ENCODE measurements at places on chromosomes 12 and 14.

DNA sequence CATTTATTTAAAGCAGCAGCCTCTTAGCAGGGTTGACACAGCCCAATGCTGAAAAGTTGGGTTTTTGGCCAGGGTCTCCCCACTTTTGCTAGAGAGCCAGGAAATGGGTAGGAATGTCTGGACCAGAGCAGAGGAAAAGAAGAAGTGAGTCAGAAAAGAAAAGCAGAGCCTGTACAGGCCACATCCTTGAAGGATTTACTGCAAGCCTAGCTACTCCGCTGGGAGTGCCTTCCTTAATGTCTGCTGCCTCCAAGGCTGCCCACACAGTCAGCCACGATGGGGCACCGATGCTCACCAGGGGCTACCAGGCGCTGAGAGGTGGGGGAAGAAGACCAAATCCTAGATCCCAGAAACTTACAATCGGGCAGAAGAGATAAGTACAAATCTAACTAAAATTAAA is 139.2 kb downstream of the C12orf75 start:
- DNase-seq = no peak

DNA sequence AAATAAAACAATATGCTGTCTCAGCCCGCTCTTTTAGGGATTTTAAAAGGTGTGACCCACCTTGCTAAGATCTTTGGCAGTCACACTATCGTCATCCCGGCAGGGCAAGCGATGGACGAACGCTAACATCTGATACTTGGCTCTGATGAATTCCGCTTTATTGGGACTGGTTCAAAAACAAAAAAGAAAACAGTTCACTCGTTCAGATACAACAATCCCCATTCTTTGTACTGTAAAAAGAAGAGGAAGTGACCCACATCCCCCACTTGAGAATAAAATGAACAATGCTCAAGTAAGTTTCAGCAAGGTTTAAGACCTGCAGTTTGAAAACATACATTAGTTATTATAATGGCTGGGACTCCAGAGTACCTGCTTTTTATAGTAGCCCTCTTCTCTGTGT is 7.3 kb downstream of the GIT2 start:
- no peak for DNase-seq

DNA sequence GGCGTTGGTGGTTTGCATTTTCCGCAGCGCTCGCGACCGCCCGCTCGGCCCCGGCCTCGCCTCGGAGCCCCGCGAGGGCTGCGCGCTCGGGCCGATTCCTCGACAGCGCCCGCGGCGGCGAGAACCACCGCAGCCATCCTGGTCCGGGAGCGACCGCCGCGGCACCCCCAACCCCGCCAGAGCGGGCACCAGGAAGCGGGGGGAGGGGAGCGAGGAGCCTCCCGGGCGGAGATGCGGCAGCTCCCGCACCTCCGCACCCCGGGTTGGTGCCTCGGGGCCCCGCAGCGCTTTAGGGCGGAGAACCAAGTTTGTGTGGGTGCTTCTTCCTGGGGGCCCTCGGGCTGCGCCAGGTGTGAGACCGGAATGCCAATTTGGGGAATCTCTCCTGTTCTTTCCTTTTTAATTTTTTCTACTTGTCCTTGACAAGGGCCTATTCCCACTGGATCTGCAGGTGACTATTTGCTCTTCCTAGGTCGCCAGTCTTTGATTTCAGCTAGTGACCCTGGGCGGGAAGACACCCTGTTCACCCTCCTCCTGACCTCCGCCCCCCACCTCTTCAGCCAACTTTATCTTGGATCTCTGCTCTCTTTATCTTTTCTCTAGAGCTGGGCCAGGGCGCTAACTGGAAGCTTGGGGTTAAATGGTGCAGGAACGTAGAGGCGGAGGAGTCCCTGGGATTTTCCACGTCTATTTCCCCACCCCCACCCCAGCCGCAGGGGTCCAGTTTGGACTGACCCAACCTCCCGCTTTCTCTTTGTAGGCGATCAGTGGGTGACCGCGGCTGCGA is at the start of gene SOCS2:
TSS of gene SOCS2 (plus strand) at position 751 of the 787 bp plus-strand sequence. CDS start 223 bp downstream, outside the sequence.
- DNase-seq = peak; percentile 61

DNA sequence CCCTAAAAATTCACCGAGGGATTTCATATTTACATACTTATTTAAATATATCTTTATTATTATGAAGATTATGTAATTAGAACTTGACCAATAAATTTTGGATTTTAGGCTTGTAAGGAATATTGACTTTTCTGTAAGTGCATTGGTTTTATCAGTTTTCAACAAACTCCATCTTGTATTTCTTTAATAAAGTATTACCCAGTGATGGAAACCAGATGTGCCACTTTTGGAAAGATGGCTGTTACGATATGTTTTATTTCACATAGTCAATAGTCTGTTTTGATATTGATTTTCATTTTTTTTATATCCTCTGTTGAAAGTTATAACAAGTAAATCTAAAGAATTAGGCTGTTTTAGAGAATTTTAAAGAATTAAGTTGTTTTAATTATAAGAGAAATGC is 1.8 kb downstream of the MON2 start:
- DNase-seq = no peak

- DNase-seq = no peak
Observed at GRCh38 chr12:64240781-64241180, 18.7 kb upstream of the KICS2 start.

- no peak for DNase-seq
Observed at GRCh38 chr12:903055-903454, 46.4 kb downstream of the RAD52 start.

- DNase-seq = no peak
Observed at GRCh38 chr12:92068459-92068858, 77.2 kb downstream of the BTG1 start.

DNA sequence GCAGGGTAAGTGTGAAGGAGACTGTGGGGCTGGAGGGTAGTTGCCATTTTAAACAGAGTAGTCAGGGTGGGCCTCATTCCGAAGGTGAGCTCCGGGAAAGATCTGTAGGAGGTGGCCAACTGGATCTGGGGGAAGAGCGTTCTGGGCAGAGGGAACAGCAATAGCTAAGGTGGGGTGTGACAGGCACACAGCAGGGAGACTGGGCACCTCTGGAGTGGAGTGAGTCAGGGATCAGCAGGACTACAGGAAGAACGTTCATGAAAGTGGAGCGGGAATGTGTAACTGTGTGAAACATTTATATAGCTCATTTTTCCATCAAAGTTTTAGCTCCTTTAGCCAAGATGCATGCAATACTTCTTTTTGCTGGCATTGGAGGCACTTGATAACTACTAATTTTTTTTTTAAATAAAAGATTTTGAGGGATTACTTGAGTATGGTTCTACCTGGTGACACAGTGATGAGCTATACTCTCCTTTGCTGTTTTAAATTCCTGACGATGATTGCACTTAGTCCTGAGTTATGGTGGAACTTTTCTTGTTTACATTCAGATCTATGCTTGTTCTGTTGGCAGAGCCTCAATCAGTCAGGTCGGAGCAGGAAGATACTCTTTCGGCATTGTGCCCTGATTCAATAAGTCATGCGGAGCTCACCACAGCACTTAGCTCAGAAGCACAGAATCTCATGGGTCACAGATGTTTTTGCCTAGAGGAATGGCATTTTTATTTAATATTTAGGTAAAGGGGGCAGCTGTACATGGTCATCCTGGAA is 106.4 kb downstream of the WIF1 start:
- no peak for DNase-seq

GRCh38 chr14:54916101-54916500 is 13.5 kb upstream of the GCH1 start:
- no peak for DNase-seq

DNA sequence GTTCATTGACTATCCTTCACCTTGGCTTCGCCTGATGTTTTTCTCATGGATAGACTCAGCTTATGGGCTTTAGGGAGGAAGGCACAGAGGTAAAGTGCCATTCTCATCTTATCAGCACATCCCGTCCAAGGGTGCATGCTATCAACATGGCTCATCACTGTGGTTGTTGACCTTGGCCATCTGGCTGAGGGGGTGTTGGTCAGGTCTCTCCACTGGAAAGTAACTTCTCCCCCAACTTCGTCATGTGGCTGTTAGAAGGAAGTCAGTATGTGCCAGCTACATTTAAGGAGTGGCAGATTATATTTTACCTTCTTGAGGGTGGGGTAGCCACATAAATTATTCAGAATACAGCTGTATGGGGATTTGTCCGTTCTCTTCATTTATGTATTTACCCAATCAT is 68.9 kb downstream of the EML1 start:
- peak; percentile 75 for DNase-seq

- DNase-seq = peak; percentile 69
Observed at GRCh38 chr12:122021822-122022392, at the start of gene BCL7A. TSS of gene BCL7A (plus strand) at chr12:122021884. CDS start at chr12:122022092, 208 bp downstream.

DNA sequence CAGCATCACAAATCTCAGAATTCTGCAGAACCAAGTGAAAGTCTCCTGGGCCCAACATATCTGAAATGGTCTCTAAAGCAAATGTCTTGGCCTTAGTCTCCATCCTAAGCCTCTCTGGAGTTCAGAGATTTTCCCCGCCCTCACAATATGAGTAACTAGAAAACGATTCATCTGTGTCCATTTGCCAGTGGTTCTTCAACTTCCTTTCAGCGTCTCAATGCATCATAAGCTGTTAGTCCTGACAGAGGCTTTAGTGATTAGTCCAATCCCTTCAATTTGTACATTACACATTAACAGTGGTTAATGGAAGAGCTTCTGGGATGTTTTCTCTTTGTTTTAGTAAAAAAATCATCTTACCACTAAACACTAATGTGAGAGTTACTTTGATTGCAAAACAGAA is 17.4 kb downstream of the NPC2 start:
- DNase-seq = peak; percentile 78

DNA sequence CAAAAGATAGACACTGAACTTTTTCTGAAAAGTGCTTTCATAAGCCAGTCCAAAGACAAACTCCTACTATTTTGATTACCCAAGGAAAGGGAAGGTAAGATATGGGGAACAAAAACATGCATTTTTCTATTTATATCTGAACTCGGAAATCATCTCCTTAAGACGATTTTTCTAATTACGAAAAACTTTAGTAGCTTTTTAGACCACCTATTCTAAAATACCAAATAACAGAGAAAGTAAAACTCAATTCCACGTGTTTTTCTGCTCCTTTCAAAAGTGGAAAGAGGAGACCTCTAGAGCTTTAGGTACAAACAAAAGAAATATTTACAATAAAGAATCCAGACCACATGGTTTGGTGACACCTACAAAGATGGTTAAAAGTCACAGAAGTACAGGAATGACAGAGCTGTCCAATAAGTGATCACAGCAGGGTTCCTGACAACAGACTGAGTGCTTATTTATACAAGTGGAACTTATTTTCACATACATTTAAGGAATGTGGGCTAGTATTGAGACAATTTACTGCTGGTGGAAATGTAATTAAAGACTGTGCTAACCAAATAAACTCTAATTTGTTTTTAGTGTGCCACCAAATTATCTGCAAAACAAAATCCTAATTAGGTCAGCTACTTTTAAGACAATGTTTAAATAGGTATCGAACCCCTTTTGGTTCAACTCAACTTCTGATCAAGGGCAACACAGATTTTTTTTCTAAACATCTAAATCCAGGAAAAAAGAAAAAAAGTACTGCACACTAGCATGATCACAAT is 2.4 kb downstream of the LRIG3 start:
- DNase-seq = peak; percentile 23

GRCh38 chr12:79455286-79455685 is 235.5 kb downstream of the PAWR start:
- no peak for DNase-seq

- no peak for DNase-seq
Observed at GRCh38 chr14:78104160-78104559, 66.0 kb upstream of the NRXN3 start.

DNA sequence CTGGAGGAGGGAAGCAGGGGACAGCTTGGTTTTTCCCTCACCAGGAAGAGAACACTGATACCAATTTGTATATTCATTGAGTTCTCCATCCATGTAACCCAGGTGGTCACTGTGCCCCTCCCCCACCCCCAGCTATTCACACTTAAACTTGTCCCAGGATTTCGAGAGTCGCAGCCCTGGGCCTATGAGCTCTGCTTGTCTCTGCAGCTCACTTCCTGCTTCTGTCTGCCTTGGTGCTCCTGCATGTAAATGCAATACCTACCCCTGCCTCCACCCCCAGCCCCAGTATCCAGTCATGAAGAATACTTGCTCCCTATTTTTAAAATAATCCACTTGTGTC is 452.2 kb downstream of the BCL11B start:
- no peak for DNase-seq

DNA sequence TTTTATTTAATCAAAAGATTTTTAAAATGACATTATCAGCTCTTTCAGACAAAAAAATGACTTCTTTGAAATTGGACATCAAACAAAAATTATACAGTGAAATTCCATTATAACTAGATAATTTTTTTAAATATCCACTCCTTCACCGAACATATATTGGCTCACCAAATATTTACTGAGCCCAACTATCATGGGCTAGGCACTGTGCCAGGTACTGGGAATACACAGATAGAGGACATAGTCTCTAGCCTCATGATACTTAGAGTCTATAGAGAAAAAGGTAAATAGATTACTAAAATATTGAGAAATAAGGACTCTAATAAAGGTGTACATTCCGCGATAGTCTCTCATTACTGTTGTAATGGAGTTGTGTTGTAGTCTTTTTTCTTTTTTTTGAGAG is 219.9 kb downstream of the SEC23A start:
- no peak for DNase-seq

GRCh38 chr12:99284161-99284560 is 363.4 kb upstream of the GARIN6 start:
- no peak for DNase-seq

DNA sequence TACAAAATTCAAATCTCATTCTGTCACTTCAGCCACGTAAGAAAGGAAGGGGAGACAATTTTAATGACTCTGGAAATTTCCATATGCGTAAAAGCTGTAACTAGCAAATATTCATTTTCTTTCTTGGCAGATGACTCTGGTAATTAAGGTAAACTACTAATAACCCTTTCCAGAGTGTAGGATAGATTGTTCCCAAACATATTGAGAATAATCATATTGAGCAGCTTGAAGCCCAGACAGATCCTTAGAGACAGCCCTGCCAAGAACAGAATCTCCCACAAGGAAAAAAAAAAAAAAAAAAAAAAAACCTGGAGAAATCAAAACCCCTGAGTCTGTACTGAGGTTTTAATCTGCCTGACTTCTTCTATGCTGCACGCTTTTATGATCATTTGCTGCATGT is 163.6 kb upstream of the TMPO start:
- no peak for DNase-seq

- DNase-seq = no peak
Observed at GRCh38 chr12:85843606-85844310, 7.5 kb upstream of the RASSF9 start.

- DNase-seq = no peak
Observed at GRCh38 chr12:121165316-121165715, 32.6 kb downstream of the P2RX7 start.

GRCh38 chr14:94348836-94349235 is 25.7 kb upstream of the SERPINA6 start:
- DNase-seq = no peak

Measured in EL (cell line).